Activated B cell treated with CpG ODN at 0.5 μM for 24 hours (primary cell): ENCODE measurements at places on chromosomes 1 and 21. TPM values are rescaled to one million over a fixed set of nuclear protein-coding genes. Genes with fewer than 3 reads are reported as not detected.

- DNase-seq = no peak
These were observed 5.8 kb downstream of the CDC42BPA start for GRCh38 chr1:227312361-227313025.

DNA sequence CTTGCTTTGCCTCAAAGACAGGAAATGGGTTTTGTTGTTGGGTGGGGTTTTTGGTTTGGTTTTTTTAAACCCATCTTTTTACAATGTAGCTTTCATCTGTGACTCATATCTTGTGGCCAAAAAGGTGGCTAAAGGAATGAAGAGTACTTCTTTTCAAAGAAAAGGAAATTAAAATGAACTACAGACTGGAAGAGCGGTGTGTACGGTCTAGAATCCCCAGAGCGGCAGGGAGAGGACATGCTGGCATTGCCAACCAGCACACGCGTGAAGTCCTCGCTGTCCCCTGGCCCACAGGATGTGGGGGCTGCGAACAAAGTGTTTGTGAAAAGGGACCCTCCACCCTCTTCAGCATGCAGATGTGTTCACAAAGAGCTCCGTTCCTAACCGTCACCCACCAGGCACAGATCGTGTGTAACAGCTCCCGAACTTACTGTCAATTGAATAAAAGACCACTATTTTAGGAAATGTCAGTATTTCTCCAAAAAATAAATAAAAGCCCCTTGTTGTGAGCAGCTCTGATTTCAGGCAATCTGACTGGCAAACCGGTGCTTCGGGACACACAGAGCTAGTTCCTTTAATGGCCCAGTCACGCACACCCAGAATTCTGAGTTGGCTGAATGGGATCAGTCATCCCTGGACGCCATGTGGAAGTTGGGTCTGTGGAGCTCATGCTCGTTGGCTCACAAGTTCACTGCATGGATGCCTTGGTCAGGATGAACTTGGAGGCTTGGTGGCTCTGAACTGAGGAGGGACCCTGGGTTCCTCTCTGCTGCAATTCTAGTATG is 602.9 kb downstream of the NPHP4 start:
- no peak for DNase-seq

DNA sequence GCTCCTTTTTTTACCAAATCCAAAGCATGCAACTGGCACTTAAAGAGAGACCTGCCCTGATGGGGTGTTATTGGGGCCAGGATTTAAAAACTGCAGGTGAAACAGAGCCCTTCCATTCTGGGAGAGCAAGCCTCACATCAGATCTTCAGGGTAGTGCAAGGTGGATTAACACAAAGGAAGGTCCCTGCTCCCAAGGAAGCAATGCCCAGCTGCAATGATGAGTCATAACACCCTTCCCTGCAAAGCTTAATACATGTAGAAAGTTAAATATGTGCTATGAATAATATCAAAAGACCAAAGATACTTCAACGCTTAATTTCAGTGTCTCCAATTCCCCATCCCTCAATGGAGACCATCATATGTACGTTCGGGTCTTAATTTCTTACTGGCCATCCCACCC is 508.0 kb downstream of the OMA1 start:
- no peak for DNase-seq

DNA sequence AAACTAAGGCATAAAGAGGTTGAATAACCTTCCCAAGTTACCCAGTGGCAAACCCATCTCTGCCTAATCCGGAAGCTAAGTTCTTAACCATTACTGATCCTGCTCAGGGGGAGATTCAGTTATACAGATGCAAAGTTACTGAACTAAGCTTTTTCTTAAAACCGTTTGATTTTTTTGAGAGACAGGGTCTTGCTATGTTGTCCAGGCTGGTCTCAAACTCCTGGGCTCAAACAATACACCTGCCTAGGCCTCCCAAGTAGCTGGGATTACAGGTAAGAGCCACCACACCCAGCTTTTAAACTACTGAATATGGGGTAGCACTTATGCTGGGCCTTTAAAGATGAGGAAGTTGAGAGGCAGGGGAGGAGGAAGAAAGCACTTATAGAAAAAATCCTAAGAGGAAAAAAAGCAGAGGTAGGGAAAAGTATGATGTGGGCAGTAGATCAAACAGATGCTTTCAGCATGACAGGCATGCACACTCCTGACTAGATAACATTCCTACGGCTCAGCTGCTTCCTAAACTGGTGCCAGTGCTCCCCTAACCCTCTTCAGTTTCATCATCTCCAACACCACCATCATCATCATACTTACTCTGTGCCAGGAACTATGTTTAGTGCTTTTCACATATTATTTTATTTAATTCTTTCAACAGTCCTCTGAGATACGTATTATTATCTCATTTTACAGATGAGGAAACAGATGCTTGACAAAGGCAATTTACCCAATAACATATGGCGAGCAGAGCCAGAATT is 5.8 kb downstream of the PAFAH2 start:
- DNase-seq = no peak

DNA sequence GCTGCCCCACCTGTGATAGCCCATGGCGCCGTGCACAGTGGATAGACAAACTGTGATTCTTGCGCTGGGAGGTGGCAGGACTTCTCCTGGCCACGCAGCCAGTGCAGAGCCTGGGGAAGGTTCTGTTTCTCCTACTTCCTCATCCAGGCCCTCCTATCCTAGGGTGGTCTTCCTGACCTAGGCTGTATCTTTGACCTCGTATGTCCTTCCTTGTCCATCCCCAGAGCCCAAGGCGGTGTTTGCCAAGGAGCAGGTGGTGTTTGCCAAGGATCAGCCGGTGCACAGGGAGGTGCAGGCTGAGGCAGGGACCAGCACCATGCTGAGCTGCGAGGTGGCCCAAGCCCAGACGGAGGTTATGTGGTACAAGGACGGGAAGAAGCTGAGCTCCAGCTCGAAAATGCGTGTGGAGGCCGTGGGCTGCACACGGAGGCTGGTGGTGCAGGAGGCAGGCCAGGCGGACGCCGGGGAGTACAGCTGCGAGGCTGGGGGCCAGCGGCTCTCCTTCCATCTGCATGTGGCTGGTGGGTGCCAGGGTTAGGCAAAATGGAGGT is 63.9 kb downstream of the OBSCN start:
- DNase-seq = no peak

DNA sequence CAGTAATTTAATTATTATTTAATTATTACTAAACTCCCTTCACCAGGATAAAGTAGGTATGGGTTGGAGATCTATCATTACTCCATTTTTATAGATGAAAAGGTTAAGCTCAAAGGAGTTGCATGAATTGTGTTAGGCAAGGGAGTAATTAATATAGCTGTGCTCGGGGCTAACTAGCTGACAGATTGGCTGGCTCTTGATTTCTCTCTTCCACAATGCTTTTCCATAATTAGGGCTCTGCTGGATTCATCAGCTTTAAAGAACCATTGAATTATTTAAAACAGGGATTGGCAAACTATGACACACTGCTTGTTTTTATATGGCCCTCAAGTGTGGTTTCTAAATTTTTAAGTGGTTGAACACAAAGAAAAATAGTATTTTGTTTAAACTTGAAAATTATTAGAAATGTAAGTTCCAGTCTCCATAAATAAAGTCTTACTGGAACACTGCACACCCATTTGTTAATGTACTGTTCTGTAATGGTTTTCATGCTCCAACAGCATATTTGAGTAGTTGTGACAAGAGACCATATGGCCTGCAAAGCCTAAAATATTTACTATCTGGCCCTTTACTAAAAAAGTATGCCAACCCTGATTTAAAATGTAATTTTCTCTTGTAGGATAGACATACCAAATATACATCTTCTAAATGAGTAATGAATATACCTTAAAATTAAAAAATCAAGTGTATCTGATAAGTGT is 76.4 kb downstream of the GDAP2 start:
- no peak for DNase-seq

DNA sequence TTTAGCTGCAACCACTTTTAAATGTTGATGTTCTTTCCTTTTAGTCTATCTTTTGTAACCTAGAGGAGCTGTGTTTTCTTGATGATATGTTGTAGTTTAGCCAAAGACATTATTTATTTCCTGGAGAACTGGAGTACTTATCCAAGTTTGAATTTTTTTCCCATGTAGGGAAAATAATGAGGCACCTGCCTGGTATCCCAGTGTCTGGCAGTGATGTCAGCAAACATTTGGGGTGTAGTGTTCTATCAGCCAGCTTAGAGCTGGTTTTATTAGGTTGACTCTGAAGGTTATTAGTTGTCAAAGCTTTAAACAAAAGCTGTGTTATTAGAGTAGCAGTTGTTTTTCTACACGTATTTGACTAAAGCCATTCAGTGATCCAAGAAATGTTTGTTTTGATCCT is 3.2 kb downstream of the CTPS1 start:
- DNase-seq = no peak

DNA sequence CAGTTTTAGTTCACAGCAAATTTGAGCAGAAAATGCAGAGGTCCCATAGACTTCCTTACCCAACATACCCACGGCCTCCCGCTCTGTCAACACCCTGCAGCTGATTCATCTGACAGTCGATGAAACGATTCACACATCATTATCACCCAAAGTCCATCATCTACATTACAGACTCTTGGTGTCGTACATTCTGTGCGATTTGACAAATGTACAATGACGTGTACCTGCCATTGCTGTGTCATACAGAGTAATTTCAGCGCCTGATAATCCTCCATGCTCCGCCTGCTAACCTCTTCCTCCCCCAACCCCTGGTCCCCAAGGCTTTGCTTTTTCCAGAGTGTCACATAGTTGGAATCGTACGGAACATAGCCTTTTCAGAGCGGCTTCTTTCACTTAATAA is 94.7 kb upstream of the SLC25A33 start:
- no peak for DNase-seq

DNA sequence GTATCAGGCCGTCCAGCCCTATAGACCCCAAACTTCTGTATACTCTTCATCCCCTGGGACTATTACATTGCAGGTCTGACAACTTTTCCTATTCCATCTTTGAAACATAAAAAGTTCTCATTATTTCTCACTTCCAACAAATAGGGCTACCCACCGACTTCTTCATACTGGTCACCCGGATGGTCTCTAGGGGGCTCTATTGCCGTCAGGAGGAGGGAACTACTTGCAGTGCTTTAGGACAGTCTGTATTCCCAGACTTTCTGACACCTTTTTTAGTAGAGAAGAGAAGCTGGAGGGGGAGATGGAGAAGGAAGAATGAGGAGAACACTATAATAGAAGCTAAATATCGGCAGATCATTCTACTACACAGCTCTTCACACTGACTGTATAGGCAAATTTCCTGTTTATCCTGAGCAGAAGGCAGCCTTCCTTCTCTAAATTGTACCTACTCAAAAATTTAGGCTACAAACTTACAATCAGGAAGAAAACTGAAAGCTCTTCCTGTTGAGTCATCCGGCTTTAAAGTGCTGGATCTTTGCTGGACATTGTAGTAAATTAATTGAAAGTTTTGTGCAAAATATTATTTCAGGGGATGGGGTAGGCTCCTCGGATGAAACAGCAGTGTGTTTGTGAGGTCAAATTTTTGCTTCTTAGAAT is 54.6 kb downstream of the CDC7 start:
- DNase-seq = no peak

DNA sequence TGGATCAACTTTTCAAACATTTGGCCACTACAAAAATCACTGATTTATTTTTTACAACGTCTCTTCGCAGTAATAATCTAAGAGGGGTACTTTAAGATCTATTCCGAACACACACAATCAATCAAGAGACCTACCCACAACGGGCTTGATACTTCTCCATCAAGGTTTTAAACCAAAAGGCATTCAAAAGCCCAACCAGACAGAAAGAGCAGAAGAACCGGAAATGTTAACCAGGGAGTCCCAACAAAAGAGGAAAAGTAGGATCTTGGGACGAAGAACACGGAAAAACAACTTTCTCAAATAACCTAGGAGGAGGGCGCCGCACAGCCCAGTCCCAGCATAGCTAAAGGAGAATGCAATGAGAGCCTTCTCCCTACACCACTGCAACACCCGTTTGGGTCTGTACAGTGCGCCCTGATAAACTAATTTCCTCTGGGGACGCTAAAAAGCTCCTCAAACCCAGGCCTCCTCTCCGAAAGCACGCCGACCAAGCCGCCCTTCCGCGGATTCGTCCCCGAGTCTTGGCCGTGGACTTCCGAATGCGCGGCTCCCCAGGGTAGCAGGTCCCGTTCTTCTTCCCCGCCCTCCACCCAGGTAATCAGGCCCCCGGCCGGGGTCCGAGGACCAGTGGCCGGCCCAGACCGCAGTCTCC is 623 bp downstream of the RPL22 start:
- DNase-seq = no peak

DNA sequence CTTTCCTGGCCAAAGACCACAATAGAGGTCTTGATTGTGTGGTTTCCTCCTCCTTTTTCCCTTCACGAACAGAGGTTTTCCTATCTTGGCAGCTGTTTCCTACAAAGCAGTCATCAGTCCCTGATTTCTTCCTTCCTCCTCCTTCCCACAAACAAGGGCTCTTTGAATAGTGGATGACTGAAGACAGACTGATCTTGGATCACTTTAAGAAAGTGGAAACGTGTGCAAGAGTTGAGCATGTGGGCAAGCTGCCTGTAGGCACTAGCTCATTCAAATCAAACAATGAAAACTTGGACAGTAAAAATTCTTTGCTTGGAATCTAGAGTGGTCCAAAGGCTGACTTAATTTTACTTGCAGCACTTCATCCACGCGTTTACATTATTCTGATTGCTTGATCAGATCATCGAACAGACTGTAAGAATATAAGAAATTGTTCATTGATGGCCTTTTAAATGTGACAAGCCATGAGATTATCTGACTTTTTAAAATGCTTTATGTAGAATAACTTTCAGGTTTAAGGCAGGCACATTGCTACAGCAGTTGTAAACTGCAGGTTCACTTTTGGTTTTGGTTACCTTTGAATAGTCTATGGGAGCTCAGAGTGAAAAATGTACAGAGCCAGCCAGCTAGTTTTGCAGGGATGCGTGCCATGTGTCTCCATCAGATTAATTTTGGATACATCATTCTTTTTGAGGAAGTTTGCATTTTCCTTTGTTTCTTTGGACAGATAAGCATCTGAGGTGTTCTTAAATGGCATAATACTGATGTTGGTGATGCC is 34.4 kb downstream of the ADGRL2 start:
- no peak for DNase-seq

Gene KRTAP21-2
- total RNA-seq = not detected in 2 replicates

Gene ABCG1
- 2.3 and 3.4 TPM in 2 replicates for total RNA-seq

Gene TNFAIP8L2
- total RNA-seq = 8.5 and 9.3 TPM in 2 replicates

Gene VHLL
- not detected in 2 replicates for total RNA-seq
